ENCODE measurements at places on chromosomes 4 and X. TPM values are rescaled to one million over a fixed set of nuclear protein-coding genes. Genes with fewer than 3 reads are reported as not detected.

The ADGRL3 gene
- total RNA-seq: 19.6 TPM

The GYPA gene
- total RNA-seq: not detected

The PRR32 gene
- total RNA-seq: not detected

The SMR3B gene
- total RNA-seq: not detected

The GUCY1A1 gene
- total RNA-seq: 29.4 TPM

The PIR gene
- total RNA-seq: 13.4 TPM

The PHF8 gene
- 16.6 TPM for total RNA-seq

The TSPAN6 gene
- total RNA-seq: 17.8 TPM

The FREM3 gene
- total RNA-seq: not detected

The CT45A10 gene
- not detected for total RNA-seq

The UCP1 gene
- total RNA-seq: not detected

The PDE6B gene
- 2.3 TPM for total RNA-seq

The TMEM144 gene
- 2.6 TPM for total RNA-seq

The SRPX2 gene
- total RNA-seq: 10.8 TPM

Data from chondrocyte (in vitro differentiated cells).